ENCODE measurements at places on chromosomes 5 and 9.

DNA sequence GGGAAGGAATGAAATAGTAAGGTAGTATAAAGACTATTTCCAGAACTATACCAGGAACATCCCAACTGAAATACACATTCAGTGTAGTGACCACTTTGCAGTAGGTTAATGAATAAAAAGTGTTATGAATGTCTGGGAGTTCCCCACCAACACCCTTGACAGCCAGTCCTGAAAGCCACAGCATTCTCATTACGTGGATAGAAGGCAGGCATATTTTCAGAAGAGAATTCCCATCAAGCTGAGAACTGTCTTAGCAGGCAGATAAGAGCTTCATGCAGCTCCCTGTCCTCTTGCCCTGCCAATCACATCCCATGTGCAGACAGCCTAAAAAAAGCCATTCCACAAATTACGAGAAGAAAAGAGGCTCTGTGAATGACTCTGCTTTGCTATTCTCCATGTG is 695.0 kb downstream of the DTWD2 start:
- no peak for DNase-seq

GRCh38 chr5:151357792-151358191 is 10.4 kb upstream of the SLC36A2 start:
- DNase-seq: no peak

GRCh38 chr9:88745276-88746001 is 210.5 kb downstream of the NXNL2 start:
- no peak for DNase-seq

DNA sequence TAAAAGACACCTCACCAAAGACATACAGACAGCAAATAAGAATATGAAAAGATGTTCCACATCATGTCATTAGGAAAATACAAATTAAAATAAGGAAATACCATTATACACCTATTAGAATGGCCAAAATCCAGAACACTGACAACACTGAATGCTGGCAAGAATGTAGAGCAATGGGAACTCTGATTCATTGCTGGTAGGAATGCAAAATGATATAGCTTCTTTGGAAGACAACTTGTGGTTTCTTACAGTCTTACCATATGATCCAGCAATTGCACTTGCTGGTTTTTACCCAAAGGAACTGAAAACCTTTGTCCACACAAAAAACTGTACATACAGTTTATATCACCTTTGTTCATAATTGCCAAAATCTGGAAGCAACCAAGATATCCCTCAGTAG is 6.5 kb downstream of the TMEM161B start:
- DNase-seq: no peak

DNA sequence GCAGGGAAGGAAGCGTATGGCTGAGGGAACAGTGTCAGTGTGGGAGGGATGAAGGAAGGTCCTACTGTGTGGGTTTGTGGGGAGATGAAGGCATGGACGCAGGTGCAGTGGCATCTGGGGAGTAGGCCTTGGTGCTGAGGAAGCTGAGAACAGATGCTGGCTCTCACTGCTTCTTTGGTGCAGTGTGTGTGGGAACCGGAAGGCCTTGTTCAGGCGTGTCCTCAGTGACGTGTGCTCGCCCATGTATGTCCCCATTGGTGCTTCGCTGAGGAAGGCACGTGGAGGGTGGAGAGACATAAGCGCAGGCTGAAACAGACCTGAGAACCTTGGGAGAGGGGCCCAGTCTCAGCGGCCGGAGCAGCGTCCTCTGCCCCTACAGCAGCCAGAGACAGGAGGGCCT is 18.7 kb downstream of the ADAMTS13 start:
- no peak for DNase-seq

GRCh38 chr9:112556497-112557442 is 70.1 kb downstream of the KIAA1958 start:
- DNase-seq: no peak

GRCh38 chr5:60492958-60493357 is 207.0 kb downstream of the DEPDC1B start:
- DNase-seq: no peak

DNA sequence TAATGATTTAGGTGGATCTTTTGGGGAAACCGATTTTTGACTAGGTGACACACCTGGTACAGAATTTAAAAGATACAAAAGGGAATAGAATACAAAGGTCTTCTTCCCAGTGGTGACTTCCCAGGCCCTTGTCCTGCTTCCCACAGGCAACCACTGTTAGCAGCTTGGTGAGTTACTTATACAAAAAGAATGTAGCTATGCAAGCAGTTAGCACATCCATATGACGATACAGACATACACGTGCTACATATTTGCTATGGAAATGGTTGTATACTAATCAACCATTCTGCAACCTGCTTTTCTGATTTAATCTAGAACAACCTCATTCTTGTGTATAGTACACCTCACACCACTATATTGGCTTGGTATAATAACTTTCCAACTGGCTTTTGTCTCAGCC is 51.0 kb downstream of the OTULIN start:
- DNase-seq: no peak

DNA sequence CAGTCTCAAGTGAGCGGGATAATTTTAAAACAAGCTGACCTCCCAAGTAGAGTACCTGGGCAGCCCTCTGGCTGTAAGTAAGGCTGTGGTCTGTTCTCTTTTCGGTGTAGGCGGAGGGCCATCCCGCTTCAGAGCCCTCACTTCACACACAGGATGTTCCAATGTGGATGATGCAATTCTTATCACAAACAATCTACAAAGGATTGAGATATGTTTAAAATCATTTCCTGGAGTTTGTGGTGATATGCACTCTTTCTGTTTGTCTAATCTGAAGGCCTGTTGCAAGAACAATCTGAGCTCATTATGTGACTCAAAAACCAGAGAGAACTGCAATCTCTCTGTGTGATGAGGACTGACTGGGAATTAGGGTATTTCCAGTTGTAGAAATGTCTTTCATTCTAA is 42.5 kb downstream of the ITGA2 start:
- peak; percentile 60 for DNase-seq

DNA sequence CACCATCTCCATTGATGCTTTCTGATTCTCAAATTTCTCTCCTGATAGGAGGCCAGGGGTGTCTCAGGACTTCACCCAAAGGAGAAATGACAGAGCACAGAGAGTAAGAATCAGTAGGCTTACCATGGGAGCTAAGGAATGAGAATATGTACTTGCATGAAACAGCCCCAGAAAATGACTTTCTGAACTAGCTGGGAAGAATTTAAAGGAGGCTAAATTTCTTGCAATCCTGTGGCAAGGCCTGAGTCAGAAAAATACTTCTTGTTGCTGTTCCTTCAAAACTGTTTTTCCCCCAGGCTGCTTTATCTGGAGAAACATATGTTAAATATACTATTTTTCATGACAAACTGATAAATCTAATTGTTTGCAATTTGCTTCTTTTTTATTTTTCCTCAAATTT is 53.4 kb upstream of the FBXL7 start:
- DNase-seq: no peak

DNA sequence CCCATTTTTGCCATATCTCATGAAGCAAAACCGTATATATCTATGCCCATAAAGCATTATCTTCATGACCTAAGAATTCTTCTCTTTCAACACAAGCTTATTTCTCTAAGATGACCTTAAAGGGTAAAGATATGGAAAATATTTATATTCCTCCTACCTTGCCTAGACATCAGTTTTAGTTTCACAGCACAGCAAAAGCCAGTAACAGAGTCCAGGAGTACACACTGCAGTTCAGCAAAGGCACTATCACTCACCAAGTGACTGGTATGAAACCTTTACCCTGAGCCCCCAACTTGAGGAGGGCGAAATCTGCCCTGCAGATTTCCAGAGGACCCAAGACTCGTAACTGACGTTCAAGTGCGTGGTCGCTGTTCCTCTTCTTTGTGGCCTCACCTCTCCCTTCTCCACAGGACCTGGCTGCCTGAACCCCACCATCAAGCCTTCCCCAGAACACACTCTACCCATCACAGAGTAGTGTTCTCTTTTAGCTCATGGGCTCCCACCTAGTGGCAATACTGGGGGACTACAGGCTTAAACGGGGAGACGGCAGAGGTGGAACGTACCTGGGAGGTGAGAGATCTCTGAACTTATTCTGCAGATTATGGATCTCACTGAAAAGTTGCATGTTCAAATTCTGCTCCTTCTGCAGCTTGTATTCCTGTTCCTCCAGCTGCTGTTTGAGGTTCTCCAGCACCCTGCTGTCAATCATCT is 141.0 kb downstream of the CDK5RAP2 start:
- no peak for DNase-seq

- no peak for DNase-seq
These were observed 1584.4 kb downstream of the EFNA5 start for GRCh38 chr5:106086352-106086751.

GRCh38 chr9:138028596-138028995 is 151.0 kb downstream of the CACNA1B start:
- DNase-seq: no peak

- DNase-seq: no peak
These were observed 1271.6 kb downstream of the CDH12 start for GRCh38 chr5:21581508-21581907.

DNA sequence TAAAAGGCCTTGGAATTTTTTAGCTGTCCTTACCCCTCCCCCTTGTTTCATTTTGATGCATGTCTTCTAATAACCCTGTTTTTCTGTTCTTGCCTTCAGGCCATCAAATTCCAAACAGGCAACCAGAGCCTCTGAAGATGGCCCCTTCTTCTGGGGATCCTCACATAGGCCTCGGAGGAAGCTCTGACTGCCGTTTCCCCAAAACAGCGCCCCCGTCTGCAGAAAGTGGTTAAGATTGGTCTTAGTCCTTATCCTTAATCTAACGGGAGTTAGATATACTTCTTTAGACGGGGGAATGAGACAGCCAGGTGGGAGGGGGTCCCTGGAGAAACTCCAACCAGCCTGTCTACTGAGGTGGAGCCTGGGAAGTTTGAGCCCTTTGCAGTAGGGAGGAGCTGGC is 226.3 kb upstream of the ZNF608 start:
- DNase-seq: no peak

DNA sequence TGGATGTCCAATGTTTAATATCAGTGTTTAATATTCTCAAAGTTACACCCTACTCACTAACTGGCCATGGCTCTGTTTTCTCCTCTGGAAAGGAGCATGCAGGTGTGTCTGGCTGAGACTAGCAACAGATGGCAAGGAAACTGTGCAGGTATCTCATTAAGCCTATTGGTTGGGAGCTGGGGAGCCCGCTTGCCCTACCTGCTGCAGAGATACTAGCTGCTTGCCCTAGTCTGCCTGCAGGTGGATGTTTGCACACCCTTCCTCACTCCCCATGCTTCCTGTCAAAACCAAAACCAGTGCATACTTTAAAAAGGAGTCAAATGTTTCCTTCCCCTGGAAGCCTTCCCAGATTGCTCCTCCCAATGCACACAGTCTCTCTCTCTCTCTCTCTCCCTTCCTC is 228.3 kb upstream of the RASEF start:
- no peak for DNase-seq

GRCh38 chr9:108755979-108756378 is 99.8 kb downstream of the ACTL7B start:
- no peak for DNase-seq

- no peak for DNase-seq
These were observed 37.4 kb downstream of the PRRX2 start for GRCh38 chr9:129702589-129703520.

DNA sequence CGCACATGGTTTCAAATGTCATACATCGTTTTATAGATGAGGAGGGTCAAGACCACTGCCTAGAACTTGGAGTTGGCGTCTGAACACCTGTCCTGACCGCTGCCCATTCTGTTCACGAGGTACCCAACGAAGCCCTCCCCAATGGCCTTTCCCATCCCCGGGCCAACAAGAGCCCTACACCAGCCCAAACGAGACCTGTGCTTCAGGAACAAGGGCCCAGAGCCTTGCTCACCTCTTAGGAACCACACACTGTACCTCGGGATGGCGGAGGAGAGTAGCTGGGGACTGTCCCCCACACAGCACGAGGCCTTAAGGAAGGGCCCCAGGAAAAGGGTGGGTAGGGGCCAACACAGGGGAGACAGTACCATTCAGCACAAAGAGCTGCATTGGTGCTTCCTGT is 3.0 kb downstream of the SURF6 start:
- peak; percentile 14 for DNase-seq

DNA sequence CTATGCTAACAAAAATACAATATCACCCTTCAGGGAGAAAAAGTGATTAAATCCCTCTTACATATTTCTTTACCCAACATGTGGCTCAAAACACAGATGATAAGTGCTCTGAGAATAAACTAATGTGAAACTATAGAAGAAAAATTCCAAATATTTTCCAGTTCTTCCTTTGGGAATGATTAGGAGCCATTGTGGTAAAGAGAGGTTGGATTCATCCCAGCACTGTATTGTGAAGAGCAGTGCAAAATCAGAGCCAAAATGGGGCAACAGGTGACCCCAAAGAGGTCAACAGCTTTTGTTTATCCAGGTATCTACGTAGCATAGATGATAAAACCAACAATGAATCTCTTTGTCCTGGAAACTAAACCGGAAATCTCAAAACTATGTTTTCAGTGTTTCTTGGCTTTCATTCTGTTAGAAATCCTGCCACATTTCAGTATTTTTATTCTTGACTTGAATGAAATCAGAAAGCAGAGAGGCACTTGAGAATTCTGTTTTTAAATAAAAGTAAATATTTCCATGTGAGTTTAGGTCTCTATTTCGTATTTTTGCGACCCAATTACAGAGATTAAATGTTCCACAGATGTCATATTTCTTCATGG is 120.4 kb upstream of the FST start:
- DNase-seq: no peak
